Kidney tubule cell (primary cell): ENCODE measurements at places on chromosomes 16 and 17.

GRCh38 chr16:70702624-70703023, 16.8 kb upstream of the MTSS2 start:
- DNase-seq: no peak

- DNase-seq: peak; percentile 83
Observed at GRCh38 chr16:71854369-71854948, 8.7 kb downstream of the ATXN1L start.

GRCh38 chr17:66466840-66467367, 164.5 kb downstream of the PRKCA start:
- DNase-seq: peak; percentile 98

GRCh38 chr16:77194295-77195231, 3.6 kb downstream of the MON1B start:
- DNase-seq: peak; percentile 10

DNA sequence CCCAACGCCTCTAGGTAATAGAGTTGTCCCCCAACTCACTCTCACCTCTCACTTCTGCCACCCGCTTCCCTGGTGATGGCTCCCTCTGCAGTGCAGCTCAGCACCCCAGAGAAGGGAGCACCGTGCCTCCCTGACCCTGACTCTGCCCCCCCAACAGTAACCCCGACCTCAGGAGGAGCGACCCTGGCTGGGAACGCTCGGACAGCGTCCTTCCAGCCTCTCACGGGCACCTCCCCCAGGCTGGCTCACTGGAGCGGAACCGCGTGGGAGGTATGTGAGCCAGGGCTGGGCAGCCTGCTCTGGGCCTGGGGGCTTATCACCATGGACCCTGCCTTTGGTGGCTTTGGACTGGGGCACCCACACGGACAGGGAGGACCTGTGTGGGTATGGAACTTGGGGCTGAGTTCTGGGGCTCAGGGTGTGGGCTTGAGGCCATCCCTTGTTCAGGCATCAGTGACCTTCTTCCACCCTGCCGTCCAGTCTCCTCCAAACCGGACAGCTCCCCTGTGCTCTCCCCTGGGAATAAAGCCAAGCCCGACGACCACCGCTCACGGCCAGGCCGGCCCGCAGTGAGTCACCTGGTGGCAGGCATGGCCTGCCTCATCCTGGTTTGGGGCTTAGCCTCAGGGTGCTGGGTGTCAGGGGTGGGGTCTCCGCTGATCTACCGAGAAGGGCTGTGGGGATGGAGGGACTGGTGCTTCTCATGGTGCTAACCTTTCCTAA, 6.7 kb upstream of the C17orf107 start:
- no peak for DNase-seq

DNA sequence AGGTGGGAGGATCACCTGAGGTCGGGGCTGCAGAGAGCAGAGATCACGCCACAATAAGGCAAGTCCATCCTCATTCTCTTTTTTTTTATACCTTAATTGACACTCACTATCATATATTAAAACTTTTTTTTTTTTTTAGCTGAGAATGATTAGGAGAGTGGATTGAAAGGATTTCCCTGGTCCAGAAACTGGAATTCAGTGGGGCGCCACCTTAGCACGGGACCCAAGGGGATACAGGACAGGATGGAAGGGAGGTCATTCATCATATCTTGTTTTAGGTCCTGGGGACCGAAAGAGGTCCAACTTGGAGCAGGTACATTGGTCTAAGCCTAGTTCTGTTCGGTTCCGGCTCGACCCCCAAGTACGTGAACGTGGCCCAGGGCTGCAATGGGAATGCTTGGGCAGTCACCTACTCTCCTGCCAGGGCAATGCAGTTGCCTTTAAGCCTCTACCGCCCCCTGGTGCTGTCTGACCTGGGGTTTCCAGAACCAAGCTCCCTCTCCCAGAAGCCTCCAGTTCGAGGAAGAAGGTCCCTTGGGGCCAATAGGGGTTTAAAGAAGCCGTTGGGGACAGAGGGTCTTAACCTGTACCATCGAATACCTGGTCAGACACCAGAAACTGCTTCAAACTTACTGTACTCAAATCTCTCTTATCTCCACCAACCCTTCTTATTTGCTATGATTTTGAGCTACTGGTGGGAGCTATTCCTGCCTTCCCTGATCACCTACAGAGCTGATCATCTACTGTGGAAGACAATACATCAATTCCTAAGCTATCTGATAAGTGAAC, 19.9 kb upstream of the GPATCH8 start:
- peak; percentile 73 for DNase-seq

GRCh38 chr17:77376795-77377709, 236.3 kb downstream of the SEC14L1 start:
- no peak for DNase-seq

GRCh38 chr16:58222532-58223316, 24.8 kb upstream of the CSNK2A2 start:
- DNase-seq: peak; percentile 53

DNA sequence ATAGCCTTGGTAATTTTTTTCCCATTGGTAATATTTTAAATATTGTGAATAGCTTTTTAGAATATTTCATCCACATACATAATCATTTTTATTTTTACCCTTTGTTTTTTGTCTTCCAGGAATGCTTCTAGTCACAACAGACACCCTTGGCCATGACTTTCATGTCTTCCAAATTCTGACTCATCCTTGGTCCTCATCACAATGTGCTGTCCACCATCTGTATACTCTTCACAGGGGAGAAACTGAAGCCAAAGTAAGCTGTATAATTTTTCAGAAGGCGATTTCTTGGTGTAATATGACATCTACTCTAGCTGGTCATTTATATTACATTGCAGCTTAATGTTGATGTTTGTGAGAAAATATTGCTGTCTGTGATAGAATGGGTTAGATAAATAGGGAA, 269.4 kb downstream of the BCAS3 start:
- DNase-seq: no peak

DNA sequence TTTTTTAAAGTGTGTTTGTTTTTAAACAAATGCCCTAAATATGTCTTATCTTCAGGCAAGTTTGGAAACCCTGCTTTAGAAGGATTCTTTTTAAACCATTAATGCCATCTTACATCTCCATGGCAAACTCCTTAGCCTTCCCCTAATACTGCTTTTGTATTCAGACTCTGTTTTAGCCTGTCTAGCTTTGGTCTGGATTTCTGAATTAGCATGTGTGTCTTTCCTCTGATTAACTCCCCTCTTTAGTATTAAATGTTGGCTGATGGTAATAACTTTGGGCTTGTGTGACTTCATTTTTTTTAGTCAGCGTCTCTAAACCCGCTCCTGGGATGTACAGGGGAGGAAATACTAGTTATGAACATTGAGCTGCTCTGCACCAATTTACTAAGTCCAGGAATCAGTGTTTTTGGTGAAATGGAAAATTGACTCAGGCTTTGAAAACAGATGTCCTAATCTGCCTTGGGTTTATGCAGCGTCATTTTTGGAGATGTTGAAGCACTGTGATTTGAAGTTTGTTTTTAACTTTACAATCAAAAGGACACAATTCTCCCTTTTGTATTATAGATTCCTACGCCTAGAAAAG, 22.2 kb downstream of the WIPF2 start:
- DNase-seq: no peak

GRCh38 chr17:8062807-8063483, 24.1 kb downstream of the ALOX15B start:
- DNase-seq: no peak

DNA sequence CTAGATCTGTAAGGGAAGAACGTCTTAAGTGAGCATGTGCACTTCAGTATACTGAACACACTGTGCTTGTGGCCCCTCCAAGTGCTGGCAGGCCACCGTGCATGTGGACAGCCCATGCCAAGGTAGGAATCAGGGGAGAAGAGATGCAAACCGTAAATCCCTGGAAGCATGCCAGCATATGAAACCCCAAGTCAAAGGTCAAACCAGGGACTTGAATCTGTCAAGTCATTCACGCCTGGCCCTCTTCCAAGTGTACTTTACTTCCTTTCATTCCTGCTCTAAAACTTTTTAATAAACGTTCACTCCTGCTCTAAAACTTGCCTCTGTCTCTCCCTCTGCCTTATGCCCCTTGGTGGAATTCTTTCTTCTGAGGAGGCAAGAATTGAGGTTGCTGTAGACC, 2.8 kb upstream of the ATXN2L start:
- no peak for DNase-seq

DNA sequence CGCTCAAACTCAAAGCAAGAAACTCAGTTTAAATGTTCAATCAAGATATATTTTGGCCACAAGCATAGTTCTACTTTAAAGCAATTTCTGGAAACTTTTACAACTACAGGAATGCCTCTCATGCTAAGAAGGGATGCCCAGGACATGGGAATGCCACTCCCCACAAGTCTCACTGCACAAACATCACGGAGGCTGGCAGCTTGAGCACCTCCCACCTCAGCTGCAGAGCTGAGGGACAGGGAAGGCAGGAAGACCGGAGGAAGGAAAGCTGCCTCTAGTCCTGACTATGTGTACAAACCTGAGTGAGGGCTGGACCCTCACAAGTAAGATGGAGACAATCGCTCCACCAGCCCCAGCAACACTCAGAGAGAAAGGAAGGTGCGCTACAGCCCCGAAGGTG, 5.3 kb downstream of the AXIN1 start:
- DNase-seq: no peak
